ENCODE measurements at places on chromosomes 2 and 18. TPM values are rescaled to one million over a fixed set of nuclear protein-coding genes. Genes with fewer than 3 reads are reported as not detected.

The ADGRF3 gene
- total RNA-seq = not detected

The EVA1A gene
- 5.8 TPM for total RNA-seq

The SNORC gene
- 0.79 TPM for total RNA-seq

The KCNS3 gene
- under 0.01 TPM for total RNA-seq

The VPS4B gene
- 41.8 TPM for total RNA-seq

The CHMP3 gene
- total RNA-seq = 74.7 TPM

The ZSWIM2 gene
- not detected for total RNA-seq

The UGT1A4 gene
- not detected for total RNA-seq

The CDCA7 gene
- total RNA-seq = 2.3 TPM

The PRKAG3 gene
- total RNA-seq = not detected

The DCDC2C gene
- not detected for total RNA-seq

The SERPINB11 gene
- total RNA-seq = not detected

The ATG16L1 gene
- 20.5 TPM for total RNA-seq

The SRD5A2 gene
- total RNA-seq = not detected

The IL1A gene
- total RNA-seq = 0.09 TPM

The LYPD1 gene
- total RNA-seq = 0.26 TPM

Measured in bronchial smooth muscle cell (primary cell).